ENCODE measurements at places on chromosomes 7 and 10.

DNA sequence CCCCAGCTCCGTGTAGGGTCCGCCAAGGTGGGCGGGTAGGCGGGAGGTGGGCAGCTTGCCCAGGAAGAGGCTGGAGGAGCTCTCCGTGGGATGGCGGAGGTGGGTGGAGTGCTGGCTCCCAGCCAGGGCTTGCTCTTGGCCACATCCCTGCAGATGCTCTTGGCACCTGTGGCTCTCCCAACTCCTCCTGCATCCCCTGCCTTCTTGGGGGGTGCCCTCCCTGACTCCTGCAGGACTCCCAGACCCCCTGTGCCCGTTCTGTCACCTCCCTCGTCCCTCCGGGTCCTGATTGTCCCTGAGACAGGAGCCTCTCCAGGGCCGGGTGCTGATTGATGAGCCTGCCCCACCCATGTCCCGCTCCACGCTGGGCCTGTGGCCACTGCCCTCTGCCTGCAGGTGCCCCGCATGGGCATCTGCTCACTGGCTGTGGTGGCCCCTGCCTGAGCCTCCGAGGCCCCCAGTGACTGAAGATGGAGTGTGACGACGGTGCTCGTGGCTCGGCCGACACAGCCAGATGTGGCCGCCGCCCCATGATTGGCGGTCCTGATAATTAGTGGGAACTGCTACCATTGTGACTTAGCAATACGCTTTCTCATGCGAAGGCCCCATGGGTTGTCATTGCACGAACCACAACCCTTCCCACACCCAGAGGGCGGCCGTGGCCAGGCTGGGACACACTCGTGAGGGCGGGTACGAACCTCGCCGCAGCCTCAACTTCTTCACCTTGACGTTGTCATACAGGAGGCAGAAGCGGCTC, 23.6 kb downstream of the CFAP46 start:
- no peak for DNase-seq

- DNase-seq, result no peak
These were observed 27.5 kb downstream of the PVRIG start for GRCh38 chr7:100247152-100247757.

GRCh38 chr10:95422233-95422632, 131.4 kb upstream of the PDLIM1 start:
- no peak for DNase-seq

DNA sequence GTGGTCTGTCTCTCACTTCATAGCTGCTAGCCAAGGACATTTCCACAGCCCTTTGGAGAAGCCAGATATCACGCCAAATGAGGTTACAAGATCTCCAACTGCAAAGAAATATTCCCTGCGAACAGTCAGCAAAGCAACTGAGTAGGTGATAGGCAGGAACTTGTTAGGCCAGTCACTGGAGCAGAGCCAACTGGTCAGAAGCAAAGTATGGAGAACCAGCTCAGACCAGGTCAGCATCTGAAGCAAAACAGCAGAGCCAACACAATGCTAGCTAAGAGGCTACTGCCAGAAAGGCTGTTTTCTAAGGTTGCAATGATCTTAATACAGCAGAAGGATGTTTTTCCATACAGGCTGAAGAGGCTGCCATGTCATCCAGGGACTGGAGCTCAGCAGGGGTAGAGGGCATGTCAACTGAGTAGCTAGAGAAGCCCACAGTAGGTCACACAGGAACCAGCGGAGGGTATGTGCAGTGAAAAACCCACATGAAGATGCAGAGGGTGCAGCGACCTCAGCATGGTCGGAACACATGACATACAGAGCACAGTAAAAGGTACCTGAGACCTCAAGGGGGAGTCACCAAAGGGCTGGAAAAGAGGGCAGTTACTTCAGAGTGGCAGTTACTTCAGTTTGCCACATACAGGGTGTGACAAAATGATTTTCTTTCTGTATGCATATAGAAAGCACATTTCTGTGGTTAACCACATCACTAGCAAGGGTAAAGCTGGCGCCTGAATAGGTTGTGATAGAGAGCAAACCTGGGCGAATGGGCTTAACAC, 8.9 kb downstream of the SEC31B start:
- no peak for DNase-seq

DNA sequence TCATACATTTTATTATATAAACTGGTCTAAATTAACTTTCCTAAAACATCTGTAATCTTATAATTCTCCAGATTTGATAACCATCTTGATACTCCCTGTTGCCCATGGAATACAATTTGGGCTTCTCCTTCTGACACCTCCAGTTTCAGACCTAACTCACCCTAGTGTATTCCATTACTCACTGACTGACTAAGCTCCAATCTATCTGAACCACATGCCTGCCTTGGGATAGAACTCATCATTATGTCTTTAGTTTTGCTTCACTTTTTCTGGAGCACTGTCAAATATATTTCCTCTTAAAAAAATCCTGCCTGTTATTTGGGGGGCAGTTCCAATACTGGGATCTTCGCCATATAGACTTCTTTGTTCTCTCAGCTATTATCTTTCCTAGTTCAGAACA, 4.9 kb upstream of the FOXP2 start:
- no peak for DNase-seq

DNA sequence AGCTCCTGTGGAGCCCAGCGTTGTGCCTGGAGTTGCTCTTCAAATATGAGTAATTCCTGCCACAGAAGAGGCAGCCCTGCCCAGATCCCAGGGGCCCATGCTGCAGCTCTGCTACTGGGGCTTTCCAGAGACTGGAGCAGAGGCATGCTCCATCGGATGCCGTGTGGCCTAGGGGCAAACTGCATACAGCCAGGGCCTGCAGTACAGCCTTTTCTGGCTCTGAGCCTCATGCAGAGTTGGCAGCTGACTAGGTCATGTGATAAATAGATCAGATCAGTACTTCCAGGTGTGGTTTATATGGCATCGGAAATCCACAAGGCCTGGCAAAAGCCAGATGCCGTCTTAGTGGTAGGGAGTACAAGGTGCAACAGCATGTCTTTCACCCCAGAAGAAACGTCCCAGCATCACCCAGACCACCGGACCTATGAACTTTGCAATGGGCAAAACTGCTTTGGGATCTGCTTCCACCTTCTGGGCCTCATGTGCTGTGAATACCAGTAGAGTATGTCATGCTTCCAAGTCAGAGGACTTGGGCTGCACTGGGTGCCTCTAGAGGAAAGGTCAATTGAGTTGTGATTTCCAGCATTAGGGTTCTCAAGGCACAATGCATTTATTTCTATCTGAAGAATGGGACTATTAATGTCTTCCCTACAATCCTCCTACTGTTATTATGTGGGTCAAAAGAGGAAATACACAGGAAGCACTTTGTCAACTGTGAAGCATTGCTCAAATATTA, 250.7 kb upstream of the ZNF32 start:
- DNase-seq, result no peak
